ENCODE measurements at places on chromosomes 1 and 21. TPM values are rescaled to one million over a fixed set of nuclear protein-coding genes. Genes with fewer than 3 reads are reported as not detected.

The GBP5 gene
- total RNA-seq: not detected

The GJC2 gene
- not detected for total RNA-seq

The PLEKHM2 gene
- total RNA-seq: 53.5 TPM

DNA sequence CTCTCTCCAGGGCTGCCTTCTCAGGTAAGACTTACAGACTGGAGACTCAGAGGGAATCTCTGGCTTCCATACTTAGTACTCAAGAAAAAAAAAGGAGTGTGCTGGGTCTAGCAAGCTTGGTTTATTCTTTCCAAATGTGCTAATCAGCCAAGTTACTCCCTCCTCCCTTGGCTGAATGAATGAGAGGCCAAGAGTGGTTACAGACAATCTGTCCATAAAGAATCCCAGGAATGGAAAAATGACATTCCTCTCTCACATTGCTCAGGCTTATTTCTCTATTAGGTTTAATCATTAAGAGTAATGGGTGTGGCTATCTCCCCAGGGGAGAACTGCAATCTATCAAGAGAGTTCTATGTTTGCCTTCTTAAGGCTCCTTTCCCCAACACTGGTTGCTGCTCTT, 547.3 kb upstream of the PLXNA2 start:
- DNase-seq: peak; percentile 83

- DNase-seq: no peak
Measured at GRCh38 chr1:234246638-234247116, 126.6 kb upstream of the COA6 start.

DNA sequence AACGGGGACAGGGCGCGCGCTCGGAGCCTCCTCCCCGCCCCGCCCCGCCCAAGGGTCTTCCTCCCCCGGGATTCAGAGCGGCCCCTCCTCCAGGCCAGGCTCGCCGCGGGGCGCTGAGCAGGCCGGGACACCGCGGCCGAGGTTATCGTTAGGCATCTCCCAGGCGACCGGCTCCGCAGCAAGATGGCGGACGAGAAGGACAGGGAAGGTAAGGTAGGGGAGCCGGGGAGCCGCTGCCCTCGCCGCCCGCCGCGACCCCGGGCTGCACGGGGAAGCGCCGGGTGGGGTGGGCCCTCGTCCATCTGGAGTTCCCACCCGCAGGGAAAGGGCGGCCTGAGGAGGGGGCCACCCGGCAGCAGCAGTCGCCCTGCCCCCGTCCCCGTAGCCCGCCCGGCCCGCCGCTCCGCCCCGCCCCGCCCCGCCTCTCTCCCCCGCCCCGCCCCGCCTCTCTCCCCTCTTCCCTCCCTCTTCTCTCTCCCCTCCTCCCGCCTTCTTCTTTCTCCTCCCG, 105.9 kb upstream of the HNRNPU start:
- peak; percentile 86 for DNase-seq

DNA sequence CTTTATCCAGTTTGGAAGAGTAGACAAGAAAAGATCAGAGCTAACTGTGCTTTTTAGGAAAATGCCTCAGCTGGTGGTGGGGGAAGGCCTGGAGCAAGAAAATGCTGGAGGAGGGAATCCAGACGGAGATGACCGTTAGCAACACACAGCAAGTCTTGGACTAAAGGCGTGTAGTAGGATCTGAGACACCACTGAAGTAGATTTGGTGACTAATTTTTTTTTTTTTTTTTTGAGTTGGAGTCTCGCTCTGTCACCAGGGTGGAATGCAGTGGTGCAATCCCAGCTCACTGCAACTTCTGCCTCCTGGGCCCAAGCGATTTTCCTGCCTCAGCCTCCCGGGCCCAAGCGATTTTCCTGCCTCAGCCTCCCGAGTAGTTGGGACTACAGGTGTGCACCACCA, 41.2 kb downstream of the LPAR3 start:
- peak; percentile 39 for DNase-seq

DNA sequence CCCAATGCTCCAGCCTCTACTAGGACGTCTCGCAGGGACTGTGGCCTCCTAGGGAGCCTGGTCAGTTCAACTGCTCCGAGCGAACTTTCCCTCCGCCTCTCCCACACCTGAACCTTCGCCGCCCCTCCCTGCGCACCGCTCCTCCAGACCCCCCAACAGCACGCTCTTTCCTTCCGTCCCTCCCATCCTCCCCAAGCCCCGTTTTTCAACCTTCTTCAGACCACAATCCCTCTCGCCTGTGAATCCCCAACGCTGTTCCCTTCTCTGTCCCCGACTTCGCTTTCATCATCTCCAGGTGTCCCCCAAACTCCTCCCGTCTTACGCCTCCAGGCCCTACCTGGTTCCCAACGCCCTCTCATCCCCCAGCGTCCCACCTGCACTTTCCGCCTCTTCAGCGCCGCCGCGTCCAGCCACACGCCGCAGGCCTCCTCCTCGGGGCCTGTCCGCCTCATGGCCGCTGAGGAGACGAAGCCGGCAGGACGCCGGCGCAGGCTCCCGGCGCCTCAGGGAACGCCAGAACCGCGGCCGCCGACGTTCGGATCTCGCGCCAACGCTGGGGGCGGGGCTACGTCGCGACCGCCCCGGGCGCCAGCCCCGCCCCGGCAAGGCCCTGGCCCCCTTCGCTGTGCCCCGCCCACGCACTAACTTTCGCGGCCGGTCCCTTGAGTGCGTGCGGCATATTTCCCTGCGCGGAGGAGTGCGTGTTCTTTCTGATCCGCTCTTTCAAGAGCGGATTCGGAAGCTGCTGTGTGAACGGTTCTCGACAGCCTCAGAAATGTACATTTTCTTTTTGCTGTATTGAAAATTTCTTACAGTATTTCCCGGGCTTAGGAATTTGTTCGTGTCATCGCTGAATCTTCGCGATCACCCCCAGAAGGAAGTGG, at the start of gene AUNIP:
Gene AUNIP (minus strand): TSS at position 552 of the 884 bp plus-strand sequence. CDS start 100 bp downstream, at position 452.
- DNase-seq: peak; percentile 84

DNA sequence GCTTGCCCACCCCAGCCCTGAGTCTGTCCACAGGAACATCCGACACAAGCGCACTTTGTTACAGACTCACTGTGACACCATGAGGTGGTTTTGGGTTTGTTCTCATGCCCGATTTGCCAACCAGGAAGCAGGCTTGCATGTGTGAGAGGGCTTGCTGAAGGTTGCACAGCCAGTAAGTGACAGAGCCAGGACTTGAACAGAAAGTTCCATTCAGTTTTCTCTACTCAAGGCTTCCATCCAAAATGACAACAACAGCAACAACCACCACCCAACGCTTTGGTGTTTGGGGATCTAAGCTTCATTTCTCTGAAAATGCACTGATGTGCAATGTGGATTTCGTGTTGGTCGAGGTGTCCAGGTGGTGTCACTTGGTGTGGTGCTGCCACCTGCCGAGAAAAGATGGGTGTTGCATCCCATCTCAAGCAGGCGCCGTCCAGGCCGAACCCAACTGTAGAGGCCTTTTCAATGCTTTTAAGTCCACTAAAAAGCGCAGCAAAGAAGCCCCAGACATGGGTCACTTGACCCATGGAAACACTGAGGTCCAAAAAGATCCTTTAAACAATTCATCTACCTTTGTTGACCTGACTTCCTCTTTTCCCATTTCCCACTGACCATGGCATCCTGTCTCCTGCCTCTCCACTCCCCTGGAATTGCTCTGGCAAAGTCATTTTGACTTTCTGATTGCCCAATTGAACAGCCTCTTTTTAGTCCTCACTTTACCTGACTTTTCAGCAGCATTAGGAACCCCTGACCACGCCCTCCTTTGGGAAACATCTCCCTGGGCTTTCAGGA, 12.2 kb downstream of the CITED4 start:
- DNase-seq: peak; percentile 54

- DNase-seq: no peak
Measured at GRCh38 chr1:110542725-110543124, 23.8 kb upstream of the KCNA10 start.

GRCh38 chr21:26888931-26889330, 43.7 kb upstream of the ADAMTS1 start:
- no peak for DNase-seq

DNA sequence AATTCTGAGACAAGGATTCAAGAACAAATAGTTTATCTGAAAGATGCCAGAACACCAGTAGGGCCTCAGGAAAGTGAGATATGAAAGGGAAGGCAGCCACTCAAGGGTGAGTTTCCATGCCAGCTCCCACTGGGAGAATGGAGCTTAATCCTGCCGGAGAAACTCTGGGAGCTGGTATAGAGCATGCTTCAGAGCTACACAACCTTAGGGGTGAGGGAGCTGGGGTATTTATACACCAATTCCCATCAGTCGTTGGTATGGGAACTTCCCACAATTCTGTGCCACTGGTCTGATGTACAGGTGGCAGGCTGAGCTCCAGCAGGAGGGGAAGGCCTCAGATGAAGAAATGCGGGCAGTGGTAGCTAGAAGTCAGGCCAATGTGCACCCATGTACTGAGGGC, 86.6 kb downstream of the KAZN start:
- DNase-seq: no peak

- no peak for DNase-seq
Measured at GRCh38 chr1:86753700-86754099, 49.3 kb downstream of the SH3GLB1 start.

DNA sequence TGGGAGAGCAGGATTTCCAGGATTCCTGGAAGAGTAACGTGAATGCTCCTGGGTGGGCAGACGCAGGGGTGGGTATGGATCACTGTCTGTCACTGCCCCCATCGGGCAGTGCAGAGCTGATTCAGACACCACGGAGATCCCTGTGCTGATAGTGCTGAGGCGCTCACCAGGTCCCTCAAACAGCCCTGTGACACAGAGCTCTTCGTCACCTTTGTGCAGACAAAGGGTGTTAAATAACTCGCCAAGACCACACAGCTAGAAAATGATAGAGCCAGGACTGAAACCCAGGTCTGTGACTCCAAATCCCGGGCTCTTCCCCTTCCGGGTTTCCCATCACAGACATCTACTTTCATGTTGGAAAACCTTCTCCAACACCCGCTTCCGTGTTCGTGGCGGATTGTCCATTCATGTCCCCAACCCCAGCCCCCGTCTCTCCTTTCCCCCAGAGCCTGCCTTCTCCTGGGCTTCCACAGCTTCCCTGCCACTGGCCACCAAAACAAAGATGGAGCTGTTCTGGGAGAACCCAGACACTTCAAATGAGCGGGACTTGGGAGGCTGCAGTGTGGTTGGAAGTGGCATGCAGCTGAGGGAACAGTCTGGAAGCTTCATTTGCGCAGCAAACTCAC, 2.6 kb downstream of the EFHD2 start:
- no peak for DNase-seq

GRCh38 chr21:23644768-23645167, 1962.5 kb downstream of the MRPL39 start:
- no peak for DNase-seq

- DNase-seq: peak; percentile 46
Measured at GRCh38 chr1:212401838-212402582, 12.7 kb downstream of the PACC1 start.

DNA sequence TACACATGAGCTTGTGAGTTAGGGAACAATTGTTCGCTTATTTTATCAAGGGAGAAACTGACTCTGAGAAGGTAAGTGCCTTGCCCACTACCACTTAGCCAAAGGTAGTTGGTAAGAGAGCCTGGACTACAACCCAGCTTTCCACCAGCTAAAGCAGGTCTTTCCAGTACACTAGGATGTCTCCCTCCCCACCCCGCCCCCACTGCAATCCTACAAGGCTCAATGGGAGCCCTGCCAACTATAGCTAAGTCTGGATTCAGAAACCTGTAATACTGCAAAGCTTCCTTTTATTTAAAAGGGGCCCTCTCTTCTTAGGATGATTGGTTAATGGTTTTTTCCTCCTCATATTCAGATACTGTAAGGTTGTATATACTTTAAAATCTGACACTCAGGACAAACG, 102.0 kb upstream of the C8B start:
- DNase-seq: no peak

GRCh38 chr1:231642618-231643017, 16.0 kb downstream of the DISC1 start:
- no peak for DNase-seq

DNA sequence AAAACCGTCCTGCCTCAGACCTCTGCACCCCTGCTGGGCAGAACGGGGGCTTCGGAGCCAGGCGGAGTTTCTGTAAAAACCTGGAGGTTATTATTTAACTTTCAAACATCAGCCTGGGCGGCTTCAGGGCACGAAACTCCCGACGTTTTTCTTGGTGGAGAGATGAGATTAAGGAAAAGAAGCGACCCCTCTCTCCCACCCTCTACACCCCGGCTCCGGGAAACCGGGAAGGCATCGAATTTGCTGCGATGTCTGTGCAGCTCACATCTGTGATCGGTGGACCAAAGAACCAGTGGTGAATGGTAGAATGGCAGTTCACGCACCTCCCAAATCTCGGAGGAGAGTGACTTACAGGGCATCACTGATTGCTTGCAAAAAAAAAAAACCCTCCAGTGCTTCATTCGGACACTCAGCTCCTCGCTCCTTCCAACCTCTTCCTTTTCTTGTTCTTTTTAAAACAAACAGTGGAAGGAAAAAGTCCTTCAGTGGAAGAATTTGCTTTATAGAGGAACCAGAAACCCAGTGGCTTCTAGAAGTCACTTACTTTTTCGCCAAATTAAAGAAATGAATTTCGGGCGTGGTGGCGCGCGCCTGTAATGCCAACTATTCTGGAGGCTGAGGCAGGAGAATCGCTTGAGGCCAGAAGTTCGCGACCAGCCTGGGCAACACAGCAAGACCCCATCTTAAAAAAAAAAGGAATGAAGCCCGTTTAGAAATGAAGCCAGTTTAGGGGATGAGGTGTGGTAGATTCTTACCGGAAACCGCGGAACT, 884 bp downstream of the PHACTR4 start:
- DNase-seq: no peak

GRCh38 chr1:59814901-59815825, at the start of gene HOOK1:
TSS of gene HOOK1 (plus strand) at chr1:59814949. CDS start at chr1:59815118, 169 bp downstream.
- peak; percentile 38 for DNase-seq

- no peak for DNase-seq
Measured at GRCh38 chr1:30416221-30416820, 307.1 kb downstream of the MATN1 start.

GRCh38 chr1:21278860-21279845, 11.1 kb downstream of the ECE1 start:
- no peak for DNase-seq

GRCh38 chr1:2312515-2313301, 78.6 kb downstream of the MORN1 start:
- no peak for DNase-seq

DNA sequence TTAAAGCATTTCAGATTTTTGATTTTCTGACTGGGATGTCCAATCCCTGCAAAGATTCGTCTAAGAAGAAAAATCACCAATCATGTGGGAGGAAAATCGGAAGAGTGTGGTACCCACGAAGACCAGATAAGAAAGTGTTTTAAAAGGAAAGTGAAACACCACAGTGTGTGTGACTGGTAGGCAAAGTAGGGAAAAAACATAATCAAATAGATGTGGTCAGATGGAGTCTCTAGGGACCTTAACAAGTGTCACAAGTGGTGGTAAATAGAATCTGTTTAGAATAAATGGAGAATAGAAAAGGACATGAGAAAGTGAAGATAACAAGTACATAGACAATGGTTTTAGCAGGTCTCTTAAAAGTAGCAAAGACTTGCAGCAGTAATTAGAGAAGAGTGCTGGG, 154.6 kb downstream of the SLC30A10 start:
- DNase-seq: no peak
